ENCODE measurements at places on chromosomes 2 and 18.
A peak's percentile ranks its signal among the peaks of the same experiment; 100 is the strongest.

DNA sequence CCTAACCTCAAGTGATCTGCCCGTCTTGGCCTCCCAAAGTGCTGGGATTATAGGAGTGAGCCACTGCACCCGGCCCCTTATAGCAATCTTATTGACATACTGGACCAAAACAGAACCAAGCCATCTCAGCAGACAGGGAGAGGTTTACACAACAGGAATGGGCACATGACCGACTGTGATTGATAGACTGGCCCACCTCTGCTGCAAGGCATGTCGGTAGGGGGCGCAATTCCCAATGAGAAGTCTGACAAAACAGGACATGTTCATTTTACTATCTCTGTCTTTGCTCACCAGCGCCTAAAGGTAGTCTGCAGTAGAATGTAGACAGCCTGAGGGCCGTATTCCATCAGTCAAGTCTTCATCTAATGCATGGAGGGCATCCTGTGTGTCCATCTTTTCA, 2.0 kb downstream of the LYPD6B start:
- peak; percentile 61 for DNase-seq

- no peak for DNase-seq
Observed at GRCh38 chr2:226999661-227000060, 163.8 kb downstream of the RHBDD1 start.

DNA sequence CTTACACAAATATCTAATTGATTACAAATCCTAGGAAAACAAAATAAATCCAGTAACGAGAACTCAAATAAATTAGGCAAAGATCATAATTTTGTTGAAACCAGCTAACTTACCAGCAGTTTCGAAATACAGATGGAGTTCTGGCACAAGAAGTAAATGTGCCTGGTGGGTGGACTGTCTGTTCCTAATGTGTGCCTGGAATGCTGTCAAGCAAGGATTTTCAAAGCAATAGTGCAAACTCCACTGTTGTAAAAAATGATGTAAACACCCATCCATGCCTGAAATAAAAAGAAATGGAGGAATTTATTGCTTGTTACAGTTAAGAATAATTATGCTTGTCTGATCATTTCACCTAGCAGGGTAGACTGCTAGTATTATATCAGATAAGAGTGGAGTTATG, 423.9 kb upstream of the MAP2 start:
- DNase-seq: no peak

DNA sequence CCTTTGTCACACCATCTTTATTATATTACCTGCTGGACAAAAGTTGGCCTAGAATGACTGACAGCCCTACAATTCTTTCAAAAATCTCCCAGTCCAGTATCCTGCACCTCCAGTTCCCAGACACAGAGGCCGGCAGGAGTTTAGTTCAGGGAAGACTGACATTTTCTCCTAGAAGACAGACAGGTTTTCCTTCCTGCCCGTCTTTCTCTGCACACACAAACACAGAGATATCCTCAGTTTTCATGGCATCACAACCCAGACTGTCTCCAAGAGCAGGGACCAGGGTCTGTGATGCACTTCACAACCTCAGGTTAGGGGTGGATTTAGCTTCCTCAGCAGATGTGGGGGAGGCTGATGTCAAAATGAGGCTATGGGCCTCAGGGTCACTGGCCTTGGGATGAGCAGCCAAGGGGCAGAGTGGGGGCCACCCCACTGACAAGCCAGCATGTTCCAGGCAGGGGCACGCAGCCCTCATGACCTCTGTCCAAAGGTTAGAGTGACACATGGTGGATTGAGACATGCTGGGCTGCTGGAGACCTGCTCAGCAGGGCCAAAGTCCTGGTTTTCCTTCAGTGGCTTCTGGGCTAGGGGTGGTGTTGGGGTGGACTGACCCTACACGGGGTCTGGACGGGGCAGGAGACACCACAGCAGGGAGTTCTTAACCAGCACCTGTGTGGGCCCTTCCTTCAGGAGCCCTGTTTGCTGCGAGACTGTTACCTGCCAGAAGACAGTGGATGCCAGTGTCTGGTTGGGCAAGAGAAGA, 70.5 kb downstream of the SFXN5 start:
- DNase-seq: no peak

DNA sequence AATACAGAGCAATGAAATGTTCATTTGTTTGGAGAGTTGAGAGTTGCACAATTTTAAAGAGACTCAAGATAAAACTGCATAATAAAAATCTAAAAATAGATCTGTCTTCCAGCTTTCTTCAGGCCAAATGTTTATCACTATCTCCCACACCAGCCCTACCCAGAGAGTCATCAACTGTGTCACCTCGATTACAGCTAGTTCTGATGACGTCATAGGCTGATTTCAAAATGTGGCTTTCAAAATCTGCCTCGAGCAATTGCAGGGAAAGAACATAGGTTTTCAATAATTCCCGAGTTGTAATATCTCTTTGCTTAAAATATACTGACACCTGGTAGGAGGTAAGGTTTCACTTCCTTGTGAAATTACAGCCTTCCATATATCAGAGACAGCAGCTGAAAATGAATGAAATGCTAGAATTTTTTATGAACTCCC, 677.6 kb upstream of the ID2 start:
- no peak for DNase-seq

Data from NCI-H82 (cell line).